ENCODE measurements at places on chromosomes 4 and X.

GRCh38 chr4:125125276-125125675 is 189.5 kb upstream of the FAT4 start:
- no peak for DNase-seq

DNA sequence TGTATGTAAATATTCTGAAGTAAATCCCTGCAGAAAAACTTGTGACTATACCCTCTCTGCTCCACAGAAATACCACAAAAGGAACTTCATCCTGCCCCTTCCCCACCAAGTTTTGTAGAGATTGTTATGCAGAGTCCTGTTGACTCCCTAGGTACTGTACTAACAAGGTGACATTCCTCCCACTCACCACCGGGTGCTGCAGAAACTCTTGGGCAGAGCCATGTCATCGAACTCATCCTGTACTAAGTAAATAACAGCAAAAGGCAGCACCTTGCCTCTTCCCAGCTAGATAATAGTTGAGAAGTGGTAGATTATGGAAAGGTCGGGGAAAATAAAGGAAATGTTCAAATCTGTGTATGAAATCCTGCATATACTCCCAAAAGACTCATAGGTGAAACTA is 233.3 kb downstream of the STPG2 start:
- peak; percentile 3 for DNase-seq

GRCh38 chrX:53481093-53481492 is 46.9 kb upstream of the HSD17B10 start:
- DNase-seq, result no peak

GRCh38 chr4:11901089-11901488 is 472.4 kb upstream of the HS3ST1 start:
- DNase-seq, result no peak

DNA sequence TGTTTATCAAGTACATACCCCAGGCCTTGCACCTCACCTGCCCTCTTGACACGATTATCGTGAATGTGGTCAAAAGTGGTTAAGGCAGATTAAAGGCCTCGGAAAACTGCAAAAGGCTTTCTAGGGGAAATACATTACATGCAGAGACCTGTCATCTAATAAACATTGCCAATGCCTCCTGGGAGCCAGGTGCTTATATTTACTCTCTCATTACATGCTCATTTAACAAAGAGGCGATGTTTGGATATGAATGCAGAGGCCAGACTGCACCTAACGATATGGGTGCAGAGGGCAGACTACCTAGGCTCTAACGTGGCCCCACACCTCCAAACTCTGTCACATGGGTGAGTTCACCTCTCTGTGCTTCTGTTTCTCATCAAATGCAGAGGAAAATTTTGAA is 14.5 kb downstream of the CRMP1 start:
- DNase-seq, result no peak

DNA sequence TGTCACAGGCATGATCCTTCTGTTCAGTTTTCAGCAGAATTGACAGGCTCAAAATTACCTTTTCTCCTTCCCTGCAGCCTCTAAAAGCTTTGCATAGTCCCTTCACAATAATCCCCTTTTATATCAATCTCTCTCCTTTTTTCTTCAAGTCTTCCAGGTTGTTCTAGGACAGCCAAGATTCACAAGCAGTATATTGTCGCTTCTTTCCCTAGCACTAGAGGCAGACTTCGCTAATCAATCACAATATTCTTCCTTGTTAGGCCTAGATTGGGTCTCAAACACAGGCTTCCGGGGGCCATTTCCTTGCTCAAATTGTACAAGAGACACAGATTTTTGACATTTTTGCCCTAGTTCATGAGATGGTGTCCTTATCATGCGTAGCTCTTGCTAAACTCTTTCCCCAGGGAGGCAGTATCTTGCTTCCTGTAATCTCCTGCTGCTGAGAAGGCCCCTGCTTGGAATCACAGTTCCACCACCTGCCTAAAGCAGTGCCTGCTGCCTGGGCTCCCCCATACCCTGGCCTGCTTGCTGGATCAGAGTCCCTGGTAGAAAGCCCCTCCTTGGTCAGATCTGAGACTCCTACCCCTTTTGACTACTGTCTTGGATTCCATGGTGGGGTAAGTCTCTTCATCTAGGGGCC is 57.3 kb downstream of the DMP1 start:
- DNase-seq, result no peak

Measured in H54 (cell line).